AG10803 (cell line): ENCODE measurements at places on chromosomes 7 and 10.

GRCh38 chr10:23693501-23693901, 254.6 kb downstream of the OTUD1 start:
- no peak for DNase-seq

GRCh38 chr7:130891254-130892094, 157.5 kb upstream of the KLF14 start:
- peak; percentile 94 for DNase-seq

DNA sequence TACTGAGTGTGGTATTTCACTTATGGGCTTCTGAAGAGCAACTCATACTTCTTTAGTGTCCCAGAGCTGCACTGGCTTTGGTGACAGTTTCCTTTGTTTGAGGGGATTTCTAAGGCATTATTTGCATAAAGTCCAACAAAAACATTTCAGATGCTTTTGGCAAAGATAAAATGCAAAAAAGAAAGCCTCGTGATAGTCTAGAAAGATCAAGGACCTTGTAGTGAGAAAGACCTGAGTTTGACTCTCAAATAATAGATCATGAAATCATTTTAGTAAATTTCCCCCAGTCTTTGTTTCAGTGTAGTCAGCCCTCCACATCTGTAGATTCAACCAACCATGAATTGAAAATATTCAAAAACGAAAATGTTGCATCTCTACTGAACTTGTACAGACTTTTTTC, 107.4 kb downstream of the EEPD1 start:
- DNase-seq: no peak

DNA sequence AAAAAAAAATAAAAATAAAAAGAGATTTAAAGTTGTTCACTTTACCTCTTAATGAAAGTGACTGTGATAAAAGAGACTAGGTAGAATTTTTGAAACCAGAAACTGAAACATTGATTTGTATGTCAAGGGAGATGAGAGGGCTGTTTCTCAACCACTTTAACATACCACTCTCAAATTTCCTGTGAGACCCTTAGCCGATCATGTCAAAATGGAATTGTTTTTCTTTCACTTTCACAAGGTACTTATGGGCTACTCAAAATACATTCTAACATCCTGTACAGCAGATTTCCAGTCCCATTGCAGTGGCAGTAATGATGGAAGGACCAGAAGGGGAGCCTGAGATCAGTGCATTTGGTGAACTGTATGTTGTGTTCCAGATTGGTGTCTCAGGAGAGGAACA, 261.2 kb downstream of the PPP1R3A start:
- DNase-seq: no peak

DNA sequence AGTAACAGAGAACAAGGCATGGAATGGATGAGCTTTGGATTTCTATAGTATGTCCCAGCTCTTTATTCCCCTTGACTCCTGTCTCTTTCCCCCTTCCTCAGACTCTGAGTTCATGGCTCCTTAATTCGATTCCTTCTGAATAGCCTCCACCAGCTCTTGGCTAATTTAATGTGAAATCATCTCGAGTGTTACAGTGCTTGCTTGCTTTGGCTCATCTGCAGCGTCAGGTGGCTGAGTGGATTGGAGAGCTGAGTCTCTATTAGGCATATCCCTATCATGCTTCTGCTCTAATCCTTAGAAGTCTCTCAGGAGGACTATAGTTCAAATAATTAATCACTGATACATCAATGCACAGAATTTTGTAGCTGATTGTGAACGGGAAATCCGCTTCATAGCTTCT, 134.6 kb downstream of the LRRC4 start:
- no peak for DNase-seq

- peak; percentile 73 for DNase-seq
These were observed 38.6 kb downstream of the NRP1 start for GRCh38 chr10:33295851-33296250.

DNA sequence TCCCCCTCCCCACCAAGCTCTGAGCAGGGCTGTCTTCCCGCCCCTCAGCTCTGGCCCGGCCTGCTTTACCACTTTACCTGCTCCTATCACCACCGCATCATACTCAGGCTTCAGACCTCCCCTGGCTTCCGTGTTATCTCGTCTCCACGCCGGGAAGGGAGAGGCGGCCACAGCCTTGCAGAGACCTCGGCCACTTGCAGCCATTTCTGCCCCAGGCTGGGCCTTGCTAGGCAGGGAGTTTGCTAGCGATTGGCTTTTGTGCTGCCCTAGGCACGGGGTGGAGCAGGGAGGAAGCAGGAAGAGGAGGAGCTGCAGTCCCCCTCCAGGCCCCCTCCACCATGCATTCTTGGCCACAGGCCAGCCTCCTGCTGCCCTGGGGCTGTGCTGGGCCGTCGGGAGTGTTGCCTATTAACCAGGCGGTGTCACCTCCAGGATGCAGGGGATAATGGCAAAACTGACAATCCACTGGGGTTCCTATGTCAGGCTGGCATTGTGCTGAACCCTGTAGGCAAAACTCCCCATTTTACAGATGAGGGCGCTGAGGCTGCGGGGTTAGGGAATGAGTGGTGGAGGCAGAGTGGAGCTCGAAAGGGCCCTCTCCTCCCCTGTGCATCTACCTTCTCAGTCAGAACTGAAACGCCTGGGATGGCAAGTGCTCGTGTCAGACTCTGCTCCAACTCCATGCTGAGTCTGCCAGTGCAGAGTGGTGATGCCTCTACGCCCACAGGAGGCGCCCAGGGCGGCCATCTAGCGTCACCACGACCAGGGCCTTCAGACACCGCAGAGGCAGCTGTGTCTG, at the start of gene PYROXD2:
Gene PYROXD2 (minus strand): TSS at position 251 of the 799 bp plus-strand sequence. CDS start 47 bp downstream, at position 204.
- peak; percentile 94 for DNase-seq

DNA sequence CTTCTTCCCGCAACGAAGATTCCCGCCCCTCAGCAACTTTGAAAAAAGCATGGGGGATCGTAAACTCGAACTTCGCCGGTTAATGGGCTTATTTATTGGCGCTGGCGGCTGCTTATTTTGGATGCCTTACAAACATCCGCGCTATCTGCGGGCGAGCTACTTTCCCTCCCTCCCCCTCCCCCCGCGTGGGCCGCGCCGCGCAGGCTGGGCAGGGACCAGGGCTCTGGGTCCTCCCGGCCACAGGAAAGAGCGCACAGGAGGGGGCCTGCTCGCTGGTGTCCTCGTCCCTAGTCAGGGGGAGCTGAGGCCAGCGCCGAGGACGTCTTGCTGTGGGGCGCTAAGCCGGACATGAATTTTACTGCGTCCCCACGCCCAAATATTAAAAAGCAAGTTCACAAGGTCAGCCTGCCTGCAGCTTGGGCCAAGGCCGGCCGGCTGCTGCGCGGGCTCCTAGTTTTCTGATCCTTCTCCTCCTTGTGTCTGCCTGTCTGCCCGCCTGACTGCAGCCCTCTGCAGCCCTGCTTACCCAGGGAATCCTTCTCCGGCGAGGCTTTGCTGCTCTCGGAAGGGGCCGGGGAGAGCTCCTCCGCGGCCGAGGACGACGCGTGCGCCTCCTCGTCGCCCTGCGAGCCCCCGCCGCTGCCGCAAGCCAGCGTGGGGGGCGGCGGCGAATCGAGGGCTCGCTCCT, 1.2 kb downstream of the HOXA10 start:
- peak; percentile 88 for DNase-seq

GRCh38 chr10:110160081-110160480, 47.3 kb upstream of the MXI1 start:
- DNase-seq: no peak

DNA sequence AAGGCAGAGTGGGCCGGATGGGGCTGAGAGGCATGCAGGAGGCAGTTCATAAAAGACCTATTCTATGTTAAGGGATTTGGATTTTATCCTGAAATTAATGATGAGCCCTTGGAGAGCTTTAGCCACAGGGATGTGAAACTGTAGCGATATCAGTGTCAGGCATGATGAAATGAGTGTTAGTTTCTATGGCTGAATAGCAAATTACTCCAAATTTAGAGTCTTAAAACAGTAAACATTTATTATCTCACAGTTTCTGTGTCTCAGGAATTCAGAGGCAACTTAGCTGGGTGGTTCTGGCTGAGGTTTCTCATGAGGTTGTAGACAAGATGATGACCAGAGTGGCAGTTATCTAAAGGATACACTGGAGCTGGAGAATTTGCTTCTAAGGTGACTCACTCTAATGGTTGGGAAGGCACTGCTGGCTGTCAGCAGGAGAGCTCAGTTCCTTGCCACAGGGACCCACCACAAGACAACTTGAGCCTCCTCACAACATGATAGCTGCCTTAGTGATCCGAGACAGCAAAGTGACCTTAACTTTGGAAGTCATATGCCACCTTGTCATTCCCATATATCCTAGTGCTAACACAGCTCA, 36.7 kb upstream of the SFTPD start:
- DNase-seq: peak; percentile 9

- no peak for DNase-seq
These were observed 10.5 kb upstream of the PAX4 start for GRCh38 chr7:127628445-127628844.

GRCh38 chr10:84265418-84265817, 20.6 kb downstream of the RGR start:
- peak; percentile 19 for DNase-seq
